Stomach (tissue), 19 donors: ENCODE measurements at places on chromosomes 1 and 21. TPM values are rescaled to one million over a fixed set of nuclear protein-coding genes. Genes with fewer than 3 reads are reported as not detected.

The RBP7 gene
- total RNA-seq = not detected

The KRTAP10-6 gene
- total RNA-seq = not detected

The ERRFI1 gene
- total RNA-seq = 69.3 TPM

The UBXN10 gene
- total RNA-seq = 4.4 TPM

The RPL11 gene
- total RNA-seq = 255 TPM

- no peak for DNase-seq
Measured at GRCh38 chr1:6239950-6240768, 3.8 kb upstream of the HES3 start.

DNA sequence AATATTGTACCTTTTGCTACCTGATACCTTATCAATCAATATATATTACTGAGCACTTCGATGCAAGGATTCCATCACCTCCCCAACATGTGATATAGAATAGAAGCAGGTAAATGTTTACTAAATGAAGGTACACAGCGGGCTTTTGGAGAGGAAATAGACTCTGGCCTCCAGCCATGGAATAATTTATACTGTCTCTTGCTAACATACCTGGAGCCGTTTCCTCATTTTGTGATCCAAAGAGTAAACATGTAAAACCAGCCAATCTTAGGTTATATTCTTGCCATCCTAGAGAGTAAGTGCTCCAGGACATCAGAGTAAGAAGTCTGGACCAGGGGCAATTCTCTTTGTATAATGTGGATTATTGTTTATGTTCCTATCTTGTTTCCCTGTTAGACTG, 39.4 kb downstream of the NDUFS5 start:
- DNase-seq = no peak

GRCh38 chr1:27522432-27523336, 32.7 kb upstream of the WASF2 start:
- peak; percentile 91 for DNase-seq

DNA sequence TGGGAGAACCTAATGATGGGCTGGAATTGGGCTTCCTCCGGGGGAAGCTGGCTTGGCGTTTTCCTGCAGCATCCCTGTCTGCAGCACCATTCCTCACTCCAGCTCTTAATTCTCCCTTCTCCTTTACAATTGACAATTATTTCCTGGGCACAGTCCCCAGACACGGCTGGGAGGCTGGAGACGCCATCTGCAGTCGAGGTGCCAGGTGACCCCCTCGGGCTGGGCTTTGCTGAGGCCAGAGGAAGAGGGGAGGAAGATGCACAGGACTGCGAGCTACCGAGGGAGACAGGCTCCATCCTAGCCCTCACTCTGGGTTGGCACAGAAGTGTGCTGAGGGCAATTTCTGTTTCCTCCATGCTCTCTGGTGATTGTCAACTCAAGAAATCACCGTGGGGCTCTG, 453.8 kb downstream of the PTPRU start:
- DNase-seq = no peak

- no peak for DNase-seq
Measured at GRCh38 chr1:35575416-35575958, 2.4 kb downstream of the TFAP2E start.

- no peak for DNase-seq
Measured at GRCh38 chr1:50949286-50949982, 10.6 kb downstream of the FAF1 start.

- no peak for DNase-seq
Measured at GRCh38 chr1:187294421-187295201, 465.9 kb downstream of the PLA2G4A start.

DNA sequence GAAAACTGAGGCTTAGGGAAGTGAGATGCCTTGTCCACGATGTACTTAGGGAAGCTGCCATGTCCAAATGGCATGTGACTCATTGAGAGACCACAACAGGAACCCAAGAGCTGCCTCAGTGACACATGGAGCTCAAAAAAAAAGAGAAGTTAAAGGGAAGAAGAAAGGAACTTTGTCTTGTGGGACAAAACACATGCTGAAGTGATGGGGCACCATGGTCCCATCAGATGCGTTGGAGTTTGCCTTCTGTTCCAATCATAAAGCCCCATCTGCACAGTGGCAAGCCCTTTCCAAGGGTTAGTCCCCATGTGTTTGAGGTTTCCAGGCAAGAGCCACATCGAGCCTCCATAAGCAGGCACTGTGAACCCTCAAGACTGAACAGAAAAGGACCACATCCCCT, 8.0 kb downstream of the MED8 start:
- no peak for DNase-seq

DNA sequence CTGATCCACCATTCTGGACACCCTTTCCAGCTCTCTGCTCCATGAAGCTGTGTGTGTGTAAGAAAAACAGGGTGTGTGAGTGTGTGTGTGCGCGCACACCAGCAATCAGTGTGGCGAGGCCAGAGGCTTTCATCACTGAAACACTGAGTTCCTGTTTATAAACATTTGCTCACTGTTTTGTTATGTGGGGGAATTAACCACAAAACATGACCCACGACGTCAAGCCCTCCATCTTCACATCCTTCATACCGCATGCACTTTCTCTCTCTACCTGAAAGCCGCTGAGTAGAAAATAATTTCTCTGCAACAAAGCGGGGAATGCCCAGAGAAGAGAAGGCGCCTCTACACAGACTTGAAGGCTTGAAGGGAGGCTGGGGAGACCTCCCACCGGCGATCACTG, 148.9 kb upstream of the IRF2BP2 start:
- DNase-seq = peak; percentile 71

GRCh38 chr1:206772243-206772937, at the start of gene IL10:
Gene IL10 (minus strand): TSS chr1:206772494. CDS start chr1:206772435, 59 bp downstream.
- DNase-seq = no peak

DNA sequence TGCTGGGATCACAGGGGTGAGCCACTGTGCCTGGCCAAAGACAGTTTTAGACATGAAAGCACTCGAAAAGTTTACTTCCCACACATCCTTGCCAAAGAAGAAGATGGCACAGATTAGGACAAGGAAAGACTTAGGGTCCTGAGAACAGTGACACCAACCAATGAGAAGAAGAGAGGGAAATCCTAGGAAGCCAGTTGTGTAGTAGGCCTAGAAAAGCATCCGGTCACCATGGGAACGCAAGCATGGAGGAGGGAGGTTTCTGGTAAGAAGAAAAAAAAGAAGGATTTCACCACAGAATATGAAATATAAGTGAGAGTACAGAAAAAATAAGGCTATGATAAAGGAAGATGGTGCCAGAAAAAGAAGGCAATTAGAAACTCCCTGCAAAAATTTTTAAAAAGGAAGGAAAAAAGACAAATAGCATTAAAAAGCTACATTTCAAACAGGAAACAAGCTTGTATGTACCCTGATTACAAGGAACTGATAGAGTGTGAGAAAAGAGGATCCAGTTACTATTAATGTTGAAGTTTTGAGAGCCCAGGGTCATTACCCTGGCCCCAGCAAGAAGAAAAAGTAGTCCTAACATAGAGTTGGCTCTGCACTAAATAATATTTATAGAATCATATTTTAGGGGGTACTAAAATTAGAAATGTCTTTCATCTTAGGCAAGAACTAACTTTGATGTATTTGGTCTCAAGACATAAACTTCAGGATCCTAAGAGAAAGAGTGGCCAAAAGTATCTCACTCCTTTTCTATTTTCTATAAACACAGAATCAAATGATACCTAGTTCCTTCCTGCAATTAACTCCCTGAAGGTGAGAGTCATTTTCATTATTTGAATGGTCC, 16.1 kb downstream of the DIPK1A start:
- no peak for DNase-seq

DNA sequence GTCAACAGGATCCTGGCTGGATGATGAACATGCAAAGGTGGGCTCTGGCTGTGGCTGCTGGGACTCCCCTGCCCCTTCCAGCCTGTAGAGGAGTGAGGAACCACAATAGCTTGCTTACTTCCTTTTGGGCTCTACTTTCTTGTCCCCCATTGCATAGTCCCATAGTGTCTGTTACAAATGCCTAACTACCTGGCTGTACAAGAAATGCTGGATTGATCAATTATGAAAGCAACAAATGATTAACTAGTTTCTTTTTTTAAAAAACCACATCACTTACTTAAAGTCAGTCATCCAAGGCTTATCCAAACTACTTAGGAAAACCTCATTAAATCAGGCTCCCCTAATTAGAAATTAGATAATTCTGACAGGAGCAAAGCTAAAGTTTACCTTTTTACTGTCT, 514.1 kb upstream of the PKN2 start:
- no peak for DNase-seq

DNA sequence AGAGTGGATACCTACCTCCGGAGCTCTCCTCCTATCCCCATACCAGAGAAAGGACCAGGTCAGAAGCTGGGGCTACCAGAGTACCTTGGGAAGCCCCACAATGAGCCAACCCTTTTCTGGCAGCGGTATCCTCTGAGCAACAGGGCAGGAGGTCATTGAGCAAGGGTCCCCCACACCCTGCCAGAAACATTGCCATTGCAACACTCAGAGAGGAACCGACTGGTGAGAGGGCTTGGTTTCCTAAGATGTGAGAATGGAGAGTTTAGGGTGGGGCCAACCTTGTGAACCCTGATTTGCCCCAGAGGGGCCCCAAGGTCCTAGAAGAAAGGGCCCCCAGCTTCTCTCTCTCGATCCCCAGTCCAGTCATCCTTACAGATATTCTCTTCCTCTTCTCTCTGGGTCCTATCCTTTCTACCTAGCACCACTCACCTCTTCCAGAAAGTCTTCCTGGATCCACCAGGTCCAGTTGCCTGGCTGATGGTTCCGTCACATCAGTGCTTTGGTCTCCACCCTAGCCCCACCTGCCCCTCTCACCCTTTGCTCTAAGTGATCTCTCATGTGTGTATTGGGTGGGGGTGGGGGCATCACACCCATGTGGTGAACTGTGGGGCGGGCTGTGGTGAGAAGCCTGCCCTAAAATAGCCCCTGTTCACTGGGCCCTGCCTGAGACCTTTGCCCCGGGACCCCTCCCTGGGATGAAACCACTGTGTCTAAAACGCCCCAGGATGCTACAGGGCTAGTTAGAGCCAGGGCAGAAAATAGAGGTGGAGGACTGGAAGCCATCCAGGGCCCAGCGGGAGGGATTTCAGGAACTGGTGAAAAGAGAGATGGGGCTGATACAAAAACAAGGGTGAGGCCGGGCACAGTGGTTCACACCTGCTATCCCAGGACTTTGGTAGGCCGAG, 8.7 kb downstream of the FGR start:
- no peak for DNase-seq

DNA sequence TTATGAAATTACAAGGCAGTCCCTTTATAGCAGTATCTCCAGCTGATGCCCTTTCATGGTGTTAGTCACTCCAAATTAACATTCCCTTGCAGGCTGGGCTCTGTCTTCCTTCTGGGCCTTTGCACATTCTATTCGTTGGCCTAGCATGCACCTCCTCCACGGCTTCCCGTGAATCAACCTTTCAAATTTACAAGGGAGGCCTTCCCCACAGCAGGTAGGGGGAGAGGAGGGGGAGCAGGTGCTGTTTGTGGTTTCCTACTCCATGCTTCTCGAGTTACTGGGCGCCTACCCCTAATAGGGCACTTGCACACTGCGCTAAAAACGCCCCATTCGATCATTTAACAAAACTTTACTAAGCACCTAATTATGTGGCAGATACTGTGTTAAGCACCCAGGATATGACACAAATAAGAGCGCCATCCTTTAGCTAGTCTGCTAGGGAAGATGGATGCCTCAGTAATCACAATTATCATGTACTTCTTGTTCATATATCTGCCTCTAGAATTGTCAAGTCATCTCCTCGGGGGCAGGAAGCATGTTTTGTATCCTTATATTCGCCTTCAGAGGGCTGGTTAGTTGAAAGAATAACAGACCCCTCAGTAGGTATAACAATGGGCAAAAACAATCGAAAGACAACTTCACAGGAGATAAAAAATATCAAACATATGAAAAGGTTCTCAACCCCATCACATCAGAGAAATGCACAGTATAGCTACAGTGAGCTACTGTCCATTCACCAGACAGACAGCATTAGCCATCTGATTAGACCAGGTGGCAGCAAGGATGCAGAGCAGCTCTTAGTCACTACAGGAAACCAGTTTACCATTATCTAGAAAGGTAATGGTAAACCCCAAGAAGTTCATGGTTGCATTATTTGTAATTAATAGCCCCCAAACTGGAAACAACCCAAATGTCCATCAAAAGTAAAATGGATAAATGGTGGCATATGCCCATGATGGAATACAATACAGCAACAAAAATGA, 1.7 kb upstream of the ADAR start:
- peak; percentile 31 for DNase-seq
